ENCODE measurements at places on chromosomes 6 and 20.

DNA sequence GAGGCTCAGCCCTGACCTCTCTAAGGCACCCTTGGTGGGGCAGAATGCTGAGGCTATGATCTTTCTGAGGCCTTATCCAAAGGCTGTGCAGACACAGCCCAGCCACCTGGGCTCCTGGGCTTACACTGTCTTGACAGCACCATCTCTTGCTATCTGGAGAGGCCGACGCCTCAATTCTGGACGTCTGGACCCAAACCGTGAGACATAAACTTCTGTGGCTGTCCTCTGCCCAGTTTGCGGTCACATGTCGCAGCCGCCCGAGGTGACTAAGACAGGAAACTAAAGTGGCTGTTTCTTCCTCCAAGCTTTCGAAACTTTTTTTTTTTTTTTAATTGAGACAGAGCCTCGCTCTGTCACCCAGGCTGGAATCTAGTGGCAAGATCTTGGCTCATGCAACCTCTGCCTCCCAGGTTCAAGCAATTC, 49.3 kb downstream of the PRR18 start:
- no peak for DNase-seq

DNA sequence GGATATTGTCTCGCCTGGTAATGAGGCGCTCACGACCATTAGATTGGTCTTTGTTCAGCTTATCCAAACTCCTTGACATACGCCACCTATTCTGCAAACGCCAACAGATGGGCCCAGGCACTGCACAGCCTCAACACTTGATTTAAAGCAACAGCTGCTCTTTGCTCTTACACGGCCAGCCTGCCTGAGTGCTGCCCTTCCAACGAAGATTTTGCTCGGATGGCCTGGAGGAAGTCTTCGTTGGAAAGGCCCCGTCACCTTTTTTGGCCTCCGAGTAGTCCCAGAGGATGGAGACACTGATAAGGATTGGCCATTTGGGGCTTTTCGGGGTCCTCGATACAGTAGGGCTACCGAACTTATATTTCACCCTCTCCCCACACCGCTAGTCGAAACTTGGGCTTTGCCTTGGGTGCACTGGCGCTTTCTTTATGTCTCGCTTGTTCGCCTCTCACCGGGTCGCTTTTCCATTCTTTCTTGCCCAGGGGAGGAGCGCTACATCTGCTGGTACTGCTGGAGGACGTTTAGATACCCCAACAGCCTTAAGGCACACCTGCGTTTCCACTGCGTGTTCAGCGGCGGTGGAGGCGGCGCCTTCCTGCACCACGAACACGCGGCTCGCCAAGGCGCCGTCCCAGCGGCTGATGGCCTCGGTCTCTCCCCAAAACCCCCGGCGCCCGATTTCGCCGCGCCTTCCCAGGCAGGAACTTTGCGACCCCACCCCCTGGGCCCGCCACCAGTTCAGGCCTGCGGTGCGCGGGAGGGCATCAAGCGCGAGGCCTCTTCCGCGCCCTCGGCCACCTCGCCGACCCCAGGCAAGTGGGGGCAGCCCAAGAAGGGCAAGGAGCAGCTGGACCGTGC, 6.1 kb downstream of the PRDM13 start:
- no peak for DNase-seq

DNA sequence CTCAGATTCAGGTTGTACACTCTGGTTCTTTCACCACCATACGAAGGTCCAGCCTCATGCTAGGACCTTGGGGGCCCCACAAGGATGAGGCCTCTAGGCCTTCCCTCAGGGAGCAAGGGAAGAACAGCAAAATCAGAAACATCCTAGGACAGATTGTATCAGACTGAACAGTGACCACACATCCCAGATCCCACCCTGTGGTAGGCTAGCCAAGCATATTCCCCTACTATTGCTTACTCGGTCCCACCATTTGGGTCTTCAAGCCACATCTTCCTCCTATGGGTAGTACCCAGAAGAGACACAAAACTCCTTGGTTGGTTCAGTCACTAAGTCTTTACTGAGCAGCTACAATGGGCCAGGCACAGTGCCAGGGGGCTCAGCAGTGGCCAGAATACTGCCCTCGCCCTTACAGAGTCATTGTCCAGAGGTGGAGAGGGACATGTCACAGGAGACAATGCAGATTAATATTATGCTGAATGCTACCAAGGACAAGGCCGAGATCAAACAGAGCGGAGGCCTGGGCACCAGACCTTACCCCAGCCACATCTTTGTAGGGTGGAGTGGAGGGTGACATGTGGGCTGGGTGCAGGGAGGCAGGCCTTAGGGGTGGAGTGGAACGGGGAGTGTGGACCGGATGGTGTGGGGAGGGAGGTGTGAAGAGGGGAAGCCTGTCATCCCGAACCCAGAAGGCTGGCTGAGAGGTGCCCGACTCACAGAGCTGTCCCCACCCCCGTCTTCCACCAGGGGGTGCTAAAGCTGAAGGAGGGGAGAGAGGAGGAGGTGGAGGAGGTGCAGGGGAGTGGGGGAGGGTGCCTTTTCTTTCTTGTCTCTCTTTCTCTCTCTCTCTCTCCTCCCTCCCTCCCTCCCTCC, 6.8 kb upstream of the MAPK13 start:
- peak; percentile 60 for DNase-seq

DNA sequence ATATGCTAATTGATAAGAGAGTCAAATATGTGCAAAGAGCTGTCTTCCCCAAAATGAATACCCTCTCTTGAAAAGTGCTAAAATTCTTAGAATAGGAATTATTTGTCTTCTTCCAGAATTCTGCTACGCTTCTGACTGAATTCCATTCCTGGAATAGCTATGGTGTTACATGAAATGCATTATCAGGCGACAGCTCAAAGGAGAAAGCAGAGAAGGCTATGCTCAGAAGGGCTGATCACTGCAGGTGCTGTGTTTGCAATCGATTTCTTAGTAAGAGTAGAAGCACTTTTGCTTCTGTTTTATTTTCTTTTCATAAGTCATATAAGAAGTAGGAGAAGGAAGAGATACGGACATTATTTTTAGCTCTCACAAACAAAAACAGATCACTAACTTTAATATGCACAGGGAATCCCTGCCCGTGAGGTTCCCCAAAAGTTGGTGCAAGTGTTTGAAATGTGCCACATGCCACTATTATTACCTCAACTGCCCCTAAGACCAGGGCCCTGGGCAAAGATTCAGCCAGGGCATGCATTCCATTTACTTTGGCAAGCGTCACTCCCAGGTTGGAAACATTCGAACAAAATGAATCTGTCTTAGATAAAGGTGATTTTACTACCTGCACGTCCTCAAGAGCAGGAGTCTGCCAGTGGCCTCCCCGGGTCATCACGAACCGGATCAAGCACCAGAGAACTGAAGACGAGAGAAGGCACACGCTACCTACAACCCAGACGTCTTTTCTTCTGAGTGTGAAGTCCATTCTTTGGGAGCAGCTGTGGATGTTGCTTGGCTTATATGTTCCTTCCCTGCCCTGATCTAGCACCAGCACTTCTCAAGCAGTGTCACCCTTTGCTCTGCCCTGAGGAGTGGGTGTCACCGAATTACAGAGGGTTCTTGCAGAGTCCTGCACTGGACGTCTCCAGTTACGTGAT, 7.2 kb downstream of the MYLK4 start:
- DNase-seq = no peak

- DNase-seq = peak; percentile 33
Measured at GRCh38 chr6:143260857-143261256, 189.6 kb downstream of the ADAT2 start.

GRCh38 chr6:167442796-167443680, 118.2 kb downstream of the TTLL2 start:
- DNase-seq = no peak

- no peak for DNase-seq
Measured at GRCh38 chr6:148342350-148343046, at the start of gene SASH1. Gene SASH1, plus strand, starts transcription at chr6:148342838. Its CDS starts 230 bp downstream, at chr6:148343068.

- DNase-seq = no peak
Measured at GRCh38 chr20:62644802-62645496, 2.6 kb downstream of the SLCO4A1 start.

- peak; percentile 80 for DNase-seq
Measured at GRCh38 chr6:14476793-14477531, 359.4 kb downstream of the CD83 start.

DNA sequence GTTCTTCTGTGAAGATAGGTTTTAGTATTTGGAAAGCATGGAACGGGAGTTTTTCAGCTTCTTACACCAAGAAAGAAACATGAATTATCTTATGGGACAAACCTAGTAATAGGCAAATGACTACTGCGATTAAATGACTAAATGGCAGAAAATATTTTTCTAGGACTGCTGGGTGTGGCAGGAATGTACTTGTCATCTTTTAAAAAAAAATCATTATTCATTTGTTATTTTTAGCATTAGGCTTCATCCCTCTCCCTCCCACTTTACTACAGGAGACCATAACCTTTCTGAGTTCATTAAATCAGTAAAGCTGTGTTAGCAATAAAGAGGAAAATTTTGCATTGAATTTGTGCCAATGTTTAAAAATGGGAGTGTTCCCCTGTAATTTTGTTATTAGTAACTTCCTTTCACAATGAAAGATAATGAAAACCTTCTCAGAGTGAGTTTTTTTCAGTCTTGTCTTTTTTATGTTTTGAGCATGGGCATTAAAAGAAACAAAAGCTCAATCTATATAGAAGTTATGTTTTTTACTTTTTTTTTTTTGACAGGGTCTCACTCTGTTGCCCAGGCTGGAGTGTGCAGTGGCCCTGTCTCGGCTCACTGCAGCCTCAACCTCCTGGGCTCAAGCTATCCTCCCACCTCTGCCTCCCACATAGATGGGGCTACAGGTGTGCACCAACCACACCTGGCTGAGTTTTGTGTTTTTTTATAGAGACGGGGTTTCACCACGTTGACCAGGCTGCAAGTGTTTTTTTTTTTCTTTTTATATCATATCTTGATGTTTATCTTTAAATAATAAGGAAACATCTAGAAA, 105.6 kb upstream of the CLDN20 start:
- peak; percentile 26 for DNase-seq

GRCh38 chr20:47764154-47764733, 21.0 kb downstream of the SULF2 start:
- no peak for DNase-seq

GRCh38 chr6:67031451-67031850, 1324.4 kb upstream of the EYS start:
- DNase-seq = no peak

DNA sequence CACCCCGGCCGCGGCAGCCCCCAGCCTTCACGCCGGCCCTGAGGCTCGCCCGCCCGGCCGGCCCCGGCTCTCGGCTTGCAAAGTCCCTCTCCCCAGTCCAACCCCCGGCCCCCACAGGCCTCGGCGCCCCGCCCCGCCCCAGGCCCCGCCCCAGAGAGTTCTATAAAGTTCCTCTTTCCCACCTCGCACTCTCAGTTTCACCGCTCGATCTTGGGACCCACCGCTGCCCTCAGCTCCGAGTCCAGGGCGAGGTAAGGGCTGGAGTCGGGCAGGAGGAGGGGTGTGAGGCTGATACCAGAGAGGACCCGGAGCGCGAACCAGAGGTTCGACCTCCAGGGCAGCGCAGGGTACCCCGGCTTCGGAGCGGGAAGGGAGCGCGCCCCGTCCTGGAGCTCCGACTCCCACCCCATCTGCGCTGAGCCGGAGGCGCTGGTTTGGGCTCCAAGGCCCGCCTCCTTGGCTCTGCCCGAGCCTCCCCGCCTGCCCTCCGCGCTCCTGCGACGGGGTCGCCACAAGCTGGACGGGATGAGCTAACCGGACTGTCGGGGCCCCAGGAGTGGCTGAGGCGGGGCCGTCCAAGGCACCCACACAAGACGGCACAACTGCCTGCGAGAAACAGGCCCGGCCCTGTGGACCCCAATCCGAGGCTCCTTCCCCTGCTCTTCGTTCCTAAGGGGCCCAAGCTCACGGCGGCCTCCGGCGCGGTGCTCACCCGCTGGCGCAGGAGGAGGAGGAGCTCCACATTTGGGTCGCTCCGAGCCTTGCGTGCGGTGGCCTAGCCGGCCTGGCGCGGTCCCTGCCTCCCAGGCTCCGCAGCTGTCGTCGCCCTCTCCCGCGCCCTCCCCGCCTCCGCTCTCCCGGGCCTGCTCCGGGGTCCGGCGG, at the start of gene IRF4:
Gene IRF4, plus strand, starts transcription at position 194 of the 882 bp plus-strand sequence. CDS start 1,401 bp downstream, outside the sequence.
- DNase-seq = no peak

DNA sequence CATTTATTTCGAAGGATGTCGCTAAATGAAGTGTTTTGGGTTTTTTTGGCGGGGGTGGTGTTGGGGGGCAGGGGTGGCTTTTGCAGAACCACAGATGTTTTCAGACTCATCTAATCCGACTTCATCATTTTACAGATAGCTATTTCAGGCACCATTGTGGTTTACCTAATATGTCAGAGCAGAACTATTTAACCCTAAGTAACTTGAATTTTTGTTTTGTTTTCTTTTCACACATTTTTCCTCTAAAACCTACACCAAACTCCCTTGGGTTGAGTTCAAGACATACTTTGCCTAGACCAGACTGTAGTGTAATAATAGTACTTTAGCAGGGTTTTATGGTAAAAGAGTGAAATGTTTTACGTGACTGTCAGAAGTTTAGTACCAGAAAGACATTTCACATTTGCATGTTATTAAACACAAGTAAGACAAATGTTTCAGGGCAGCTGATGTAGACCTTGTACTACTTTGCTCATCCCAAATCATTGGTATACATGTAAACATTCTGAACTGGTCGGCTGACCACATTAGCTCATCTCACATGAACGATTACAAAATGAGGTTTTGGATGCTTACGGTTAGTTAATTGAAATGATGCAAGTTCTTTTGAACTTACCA, 37.7 kb downstream of the MAP3K4 start:
- DNase-seq = peak; percentile 87

GRCh38 chr6:113625850-113626249, 231.3 kb upstream of the MARCKS start:
- DNase-seq = no peak

GRCh38 chr6:14709900-14710299, 536.0 kb upstream of the JARID2 start:
- DNase-seq = no peak

- no peak for DNase-seq
Measured at GRCh38 chr6:49721297-49721696, 8.0 kb upstream of the CRISP2 start.

DNA sequence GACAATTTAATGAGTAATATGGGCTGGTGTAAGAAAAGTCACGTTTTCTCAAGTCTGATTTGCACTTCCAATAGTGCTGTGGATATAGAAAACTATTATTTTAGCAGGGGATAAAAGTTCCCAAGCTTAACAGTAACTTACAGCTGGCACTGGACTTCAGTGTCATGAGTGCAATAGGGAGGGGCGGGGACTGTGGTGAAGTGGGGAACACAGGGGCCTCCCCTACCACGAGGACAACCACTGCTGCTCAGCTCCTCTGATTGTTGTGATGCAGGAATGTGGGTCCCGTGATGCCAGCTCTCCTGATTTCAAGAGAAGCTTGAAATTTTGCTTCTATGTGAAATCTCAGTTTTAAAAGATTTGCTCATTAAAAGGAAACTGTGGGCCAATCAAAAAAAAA, 24.0 kb downstream of the SLC13A3 start:
- DNase-seq = no peak

- DNase-seq = no peak
Measured at GRCh38 chr6:11213422-11214021, 18.9 kb downstream of the NEDD9 start.

GRCh38 chr20:11391591-11391990, 526.1 kb upstream of the BTBD3 start:
- DNase-seq = no peak

GRCh38 chr6:148893481-148893880, 146.7 kb downstream of the UST start:
- DNase-seq = no peak

GRCh38 chr6:98678481-98678880, 155.9 kb upstream of the POU3F2 start:
- no peak for DNase-seq
